Stimulated activated CD8-positive, alpha-beta memory T cell treated with anti-CD3 and anti-CD28 coated beads, Interleukin-15, amount 100 ng/mL, for 24 hours (primary cell): ENCODE measurements at places on chromosomes 16 and 17.

- DNase-seq, result no peak
Measured at GRCh38 chr17:15444805-15445204, 22.6 kb downstream of the CDRT4 start.

GRCh38 chr17:51650772-51651171 lies 390.4 kb downstream of the UTP18 start:
- DNase-seq, result no peak

- DNase-seq, result no peak
Measured at GRCh38 chr17:82392941-82393340, 21.4 kb downstream of the UTS2R start.

DNA sequence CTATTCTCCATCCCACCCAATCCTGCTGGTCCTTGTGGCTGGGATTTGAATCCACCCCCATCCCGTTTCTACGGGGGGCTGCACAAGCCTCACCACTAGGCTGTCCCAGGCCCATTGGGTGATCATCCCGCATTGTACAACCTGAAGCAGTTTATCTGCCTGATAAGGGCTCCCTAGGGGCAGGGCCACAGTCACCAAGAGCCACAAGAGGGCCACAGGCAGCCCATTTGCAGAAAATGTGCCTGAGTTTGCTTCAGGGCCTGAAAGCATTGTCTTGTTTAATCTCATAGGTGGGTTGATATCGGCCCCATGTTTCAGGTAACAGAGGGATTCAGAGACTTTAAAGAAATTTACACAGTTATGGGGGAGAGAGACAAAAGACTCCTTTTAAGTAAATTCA lies 245.0 kb downstream of the CPPED1 start:
- no peak for DNase-seq

DNA sequence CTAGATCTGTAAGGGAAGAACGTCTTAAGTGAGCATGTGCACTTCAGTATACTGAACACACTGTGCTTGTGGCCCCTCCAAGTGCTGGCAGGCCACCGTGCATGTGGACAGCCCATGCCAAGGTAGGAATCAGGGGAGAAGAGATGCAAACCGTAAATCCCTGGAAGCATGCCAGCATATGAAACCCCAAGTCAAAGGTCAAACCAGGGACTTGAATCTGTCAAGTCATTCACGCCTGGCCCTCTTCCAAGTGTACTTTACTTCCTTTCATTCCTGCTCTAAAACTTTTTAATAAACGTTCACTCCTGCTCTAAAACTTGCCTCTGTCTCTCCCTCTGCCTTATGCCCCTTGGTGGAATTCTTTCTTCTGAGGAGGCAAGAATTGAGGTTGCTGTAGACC lies 2.8 kb upstream of the ATXN2L start:
- DNase-seq, result no peak

DNA sequence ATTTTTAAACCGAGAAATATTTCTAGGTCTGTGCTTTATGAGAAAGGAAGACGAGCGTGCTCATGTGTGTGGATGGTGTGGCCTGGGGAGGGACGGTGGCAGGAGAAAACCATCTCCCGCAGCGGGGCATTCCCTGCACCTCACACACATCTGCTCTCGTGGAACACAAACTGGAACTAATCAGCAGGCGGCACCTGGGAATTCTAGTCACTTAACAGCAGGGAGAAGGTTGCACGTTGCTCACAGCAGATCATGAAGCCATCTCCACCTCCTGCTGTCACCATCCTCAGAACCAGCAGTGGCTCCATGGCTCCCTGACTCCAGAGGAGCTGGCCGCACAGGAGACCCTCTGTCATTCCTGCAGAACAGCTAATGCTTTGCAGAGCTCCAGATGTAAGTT lies 35.2 kb downstream of the ADCY9 start:
- DNase-seq, result no peak

GRCh38 chr17:57394375-57394774 lies 138.1 kb downstream of the MSI2 start:
- no peak for DNase-seq

DNA sequence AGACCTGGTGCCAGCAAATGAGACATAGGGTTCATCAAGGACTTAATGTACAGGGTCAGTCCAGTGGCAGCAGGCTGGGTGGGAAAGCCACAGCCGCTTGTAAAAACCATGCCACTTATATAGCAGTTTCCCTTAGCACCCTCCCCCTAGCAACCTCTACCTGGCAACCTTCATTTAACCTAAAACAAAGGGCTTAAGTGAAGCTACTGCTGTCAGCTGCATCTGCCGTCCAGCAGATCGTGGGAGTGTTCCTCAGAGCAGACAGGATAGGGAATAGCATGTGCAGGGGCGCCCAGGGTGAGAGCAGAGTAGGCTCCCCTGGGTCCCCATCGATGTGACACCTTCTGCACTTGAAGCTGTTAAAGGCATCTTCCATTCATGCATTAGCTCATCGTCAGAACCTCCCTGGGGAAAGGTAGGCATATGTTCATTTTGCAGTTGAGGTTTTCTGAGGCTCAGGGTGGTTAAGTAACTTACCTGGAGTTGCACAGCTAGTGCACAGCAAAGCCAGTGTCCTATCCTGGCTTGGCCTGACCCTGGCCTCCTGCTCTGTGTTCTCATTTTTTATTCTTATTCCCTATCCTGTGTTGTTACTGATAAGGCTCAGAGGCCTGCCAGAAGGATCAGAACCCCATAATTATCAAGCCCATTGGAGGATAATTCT lies 112.5 kb downstream of the SOCS1 start:
- no peak for DNase-seq

- no peak for DNase-seq
Measured at GRCh38 chr17:44829523-44830358, at the start of gene GJC1. Gene GJC1, minus strand, starts transcription at chr17:44830287. Its CDS starts 24,470 bp downstream, at chr17:44805817.
